CD14-positive monocyte (primary cell): ENCODE measurements at places on chromosomes 13 and 19.

GRCh38 chr19:1574354-1575136 lies 6.4 kb upstream of the MEX3D start:
- no peak for DNase-seq

DNA sequence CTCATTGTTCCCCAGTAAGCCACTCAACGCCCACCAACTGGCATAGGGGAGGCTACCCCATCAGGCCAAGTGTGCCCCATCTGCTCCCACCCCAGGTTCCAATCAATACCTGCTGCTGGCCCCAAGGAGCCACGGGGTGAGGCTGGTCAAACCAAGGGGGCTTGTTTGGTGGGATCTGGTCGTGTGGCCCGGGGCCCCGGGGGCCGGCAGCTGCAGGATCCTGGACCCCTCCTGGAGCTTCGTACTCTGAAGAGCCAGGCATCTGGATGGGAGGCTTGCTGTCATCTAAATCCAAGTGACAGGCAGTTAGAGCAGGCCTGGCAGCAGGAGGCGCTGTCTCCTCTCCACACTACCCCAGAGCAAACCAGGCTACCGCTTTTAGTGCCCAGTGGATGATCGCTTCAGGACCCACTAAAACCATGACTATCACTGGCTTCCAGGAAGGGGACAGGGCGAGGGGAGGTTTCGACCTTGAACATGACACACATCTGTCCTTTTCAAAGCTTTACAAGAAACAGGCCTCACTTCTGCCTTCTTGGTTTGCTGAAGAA lies 14.2 kb downstream of the CHERP start:
- no peak for DNase-seq

DNA sequence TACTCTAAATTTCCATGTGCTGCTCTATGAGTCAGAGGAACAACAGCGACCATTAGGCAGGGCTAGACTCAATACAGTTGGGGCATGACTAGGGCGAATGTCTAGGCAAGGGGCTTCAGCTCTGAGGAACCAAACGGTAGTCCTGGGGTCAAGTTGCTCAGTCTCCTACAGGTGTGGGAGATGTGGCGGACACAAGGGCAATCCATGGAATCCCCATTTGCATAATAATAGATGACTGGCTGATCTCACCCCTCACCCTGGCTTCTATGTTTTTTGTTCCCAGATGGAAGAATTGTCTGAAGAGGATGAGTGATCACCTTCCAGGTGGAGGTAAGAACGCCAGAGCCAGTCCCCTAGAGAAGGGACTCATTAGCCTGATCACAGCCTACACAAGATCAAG lies 1048.2 kb upstream of the MIR17HG start:
- DNase-seq = no peak

DNA sequence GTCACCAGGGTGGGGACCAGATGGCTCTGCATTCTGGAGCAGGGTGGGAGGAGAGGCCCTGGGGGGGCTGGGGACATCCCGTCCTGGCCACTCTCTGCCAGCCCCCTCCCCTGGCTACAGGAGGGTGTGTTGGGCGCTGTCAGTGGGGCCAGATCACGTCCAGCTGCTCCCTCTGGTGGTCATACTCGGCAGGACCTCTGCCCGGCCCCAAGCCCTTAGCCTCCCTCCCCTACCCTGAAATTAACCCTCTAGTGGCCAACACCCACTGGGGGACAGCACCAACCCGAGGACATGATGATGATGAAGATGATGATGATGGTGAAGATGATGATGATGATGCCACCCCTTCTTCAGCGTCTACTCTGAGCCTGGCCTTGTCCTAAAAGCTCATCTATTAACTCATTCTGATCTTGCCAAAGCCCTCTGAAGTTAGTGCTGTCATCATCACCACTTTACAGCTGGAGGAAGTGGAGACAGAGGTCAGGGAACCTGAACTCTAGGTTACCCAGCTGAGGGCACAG lies 590 bp upstream of the LGI4 start:
- DNase-seq = peak; percentile 72

DNA sequence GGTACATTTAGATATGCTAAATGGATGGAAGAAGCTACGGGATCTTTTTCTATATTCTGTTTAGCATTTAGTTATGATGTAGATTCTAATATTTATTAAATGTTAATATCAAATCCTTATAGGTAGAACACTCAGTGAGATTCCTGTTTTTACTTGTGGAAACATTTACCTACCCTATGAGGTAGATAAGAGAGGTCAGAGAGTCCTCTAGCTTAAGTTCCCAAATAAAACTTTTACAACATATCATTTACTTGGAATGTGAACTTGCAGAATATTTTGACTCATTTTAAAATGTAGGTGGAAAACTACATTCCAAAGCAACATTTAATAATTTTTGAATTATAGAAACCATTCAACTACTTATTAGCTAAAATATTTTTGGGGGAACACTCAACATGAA lies 63.7 kb downstream of the UBL3 start:
- no peak for DNase-seq

GRCh38 chr19:18649371-18650020 lies 12.7 kb downstream of the KLHL26 start:
- DNase-seq = peak; percentile 18

DNA sequence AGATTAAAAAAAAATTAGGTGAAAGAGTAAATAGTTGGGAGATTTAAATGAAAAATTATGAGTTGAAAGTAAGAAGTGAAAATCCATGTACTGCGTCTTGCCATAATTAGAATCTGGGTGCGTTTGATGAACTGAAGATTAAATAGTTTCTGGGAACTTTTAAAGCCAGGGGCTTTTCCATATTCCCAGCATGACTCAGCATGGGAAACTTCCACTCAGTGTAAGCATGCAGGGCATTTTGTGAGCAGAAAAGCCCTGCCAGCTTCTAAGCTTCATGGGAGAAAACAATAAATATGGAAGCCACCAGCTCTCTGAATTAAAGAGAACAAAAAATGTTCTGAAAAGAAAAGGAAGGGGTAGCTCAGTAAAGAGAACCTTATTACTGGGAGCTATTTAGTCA lies 62.0 kb upstream of the EDNRB start:
- no peak for DNase-seq

DNA sequence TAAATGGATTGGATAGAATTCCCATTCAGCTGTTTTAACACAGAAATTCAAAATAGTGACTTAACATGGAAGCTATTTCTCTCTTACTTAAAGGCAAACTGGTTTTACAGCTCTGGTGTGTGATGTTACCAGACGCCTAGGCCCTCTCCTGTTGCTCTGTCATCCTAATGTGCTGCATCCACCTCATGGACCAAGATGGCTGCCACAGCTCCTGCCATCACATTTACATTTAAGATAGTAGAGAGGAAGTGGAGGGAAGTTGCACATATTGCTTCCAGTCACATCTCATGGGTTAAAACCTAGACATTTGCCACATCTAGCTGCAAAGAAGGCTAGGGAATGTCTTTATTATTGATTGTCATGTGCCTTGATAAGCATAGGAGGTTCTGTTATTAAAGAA lies 157.5 kb downstream of the OXGR1 start:
- DNase-seq = no peak

DNA sequence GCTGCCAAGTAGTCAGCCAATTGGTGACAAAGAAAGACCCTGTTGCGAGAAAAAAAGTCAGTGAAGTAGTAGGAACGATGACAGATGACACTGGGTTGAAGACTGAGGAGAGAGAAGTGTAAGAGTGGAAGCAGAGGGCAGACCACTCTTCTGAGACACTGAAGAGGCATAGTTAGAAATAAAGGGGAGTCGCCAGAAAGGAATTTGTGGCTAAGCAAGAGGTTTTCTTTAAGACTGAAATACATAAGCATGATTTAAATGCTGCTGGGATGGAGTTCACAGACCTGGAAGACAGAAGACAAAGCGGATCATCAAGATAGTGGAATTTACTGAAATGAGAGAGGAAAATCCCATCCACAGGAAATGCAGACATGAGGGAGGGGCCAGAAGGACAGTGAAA lies 56.2 kb upstream of the USPL1 start:
- DNase-seq = no peak

GRCh38 chr13:96229356-96229755 lies 139.4 kb downstream of the HS6ST3 start:
- no peak for DNase-seq

GRCh38 chr13:99469041-99469440 lies 32.2 kb upstream of the TM9SF2 start:
- peak; percentile 62 for DNase-seq

- no peak for DNase-seq
Observed at GRCh38 chr19:58473775-58474174, 2.4 kb upstream of the ZNF446 start.
